NCI-H2171 (cell line): ENCODE measurements at places on chromosomes 2 and 18.

DNA sequence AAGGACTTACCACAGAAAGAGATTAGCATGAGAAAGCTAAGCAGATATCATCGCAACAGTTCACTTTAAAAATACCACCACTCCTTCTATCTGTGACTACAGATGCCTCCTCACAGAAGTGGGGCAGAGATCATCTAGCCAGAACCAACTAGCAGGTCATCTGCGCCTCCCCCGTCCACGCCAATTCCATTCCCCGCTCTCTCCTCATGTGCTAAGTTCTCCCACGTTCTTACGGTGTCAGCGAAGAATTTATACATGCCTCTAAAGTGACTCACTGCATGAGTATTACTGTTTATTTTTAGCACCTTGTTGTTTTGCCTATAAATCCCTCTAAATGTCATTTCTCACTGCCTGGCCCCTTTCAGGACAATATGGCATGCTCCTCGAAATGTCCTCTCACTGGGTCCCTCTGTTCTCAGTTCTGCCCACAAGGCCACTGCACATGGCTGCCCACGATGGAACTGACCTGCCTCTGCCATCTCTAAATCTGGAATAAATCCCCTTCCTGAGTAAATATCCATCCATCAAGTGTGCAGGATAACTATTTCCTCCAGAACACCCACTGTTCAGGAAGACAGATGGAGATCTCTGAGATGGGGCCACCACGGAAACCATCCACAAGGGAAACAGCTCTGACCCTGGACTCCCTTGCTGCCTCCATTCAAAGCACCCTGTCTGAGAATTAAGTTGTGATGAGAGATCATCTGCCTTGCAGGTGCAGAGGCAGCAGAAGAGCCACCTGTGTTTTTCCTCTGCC lies 137.7 kb downstream of the IRS1 start:
- no peak for DNase-seq

DNA sequence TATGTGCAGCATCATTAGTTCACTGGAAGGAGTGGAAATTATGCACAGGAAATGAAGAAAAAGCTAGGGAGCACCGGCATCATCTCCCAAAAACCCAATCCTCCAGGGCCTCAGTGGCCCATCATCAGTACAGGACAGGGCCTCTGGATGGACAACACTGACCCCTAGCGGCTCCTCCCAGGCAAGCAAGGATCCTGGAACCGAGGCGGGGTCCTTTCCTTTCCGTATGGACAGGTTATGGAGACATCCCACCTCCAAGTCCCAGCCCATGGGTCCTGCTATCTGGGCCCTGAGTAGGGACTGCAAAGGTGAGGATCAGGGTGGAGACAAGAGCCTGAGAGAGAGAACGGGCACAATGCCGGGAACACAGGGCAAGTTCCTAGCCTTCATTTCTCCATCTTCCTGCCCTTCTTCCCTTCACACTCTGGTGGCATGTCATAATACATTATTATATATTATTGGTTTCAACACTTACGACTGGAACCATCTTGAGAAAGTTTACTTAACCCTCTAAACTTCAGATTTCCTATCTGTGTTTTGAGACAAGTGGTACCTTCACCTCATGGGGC lies 68.2 kb downstream of the ZNF516 start:
- DNase-seq, result no peak

DNA sequence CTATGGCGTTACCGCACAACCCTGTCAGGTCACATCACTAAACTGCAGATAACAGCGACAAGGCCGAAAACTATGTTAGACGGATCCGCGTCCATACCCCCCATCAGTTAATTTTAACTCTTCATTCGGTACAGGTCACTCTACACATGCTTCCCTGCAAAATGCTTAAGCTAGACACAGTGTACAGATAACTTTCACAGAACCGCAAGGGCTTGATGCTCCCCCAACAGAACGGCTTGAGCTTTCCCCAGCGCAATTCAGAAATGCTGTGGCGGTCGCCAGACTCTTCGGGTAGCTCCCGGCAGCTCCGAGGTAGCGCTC lies 283 bp upstream of the RBBP8 start:
- no peak for DNase-seq

DNA sequence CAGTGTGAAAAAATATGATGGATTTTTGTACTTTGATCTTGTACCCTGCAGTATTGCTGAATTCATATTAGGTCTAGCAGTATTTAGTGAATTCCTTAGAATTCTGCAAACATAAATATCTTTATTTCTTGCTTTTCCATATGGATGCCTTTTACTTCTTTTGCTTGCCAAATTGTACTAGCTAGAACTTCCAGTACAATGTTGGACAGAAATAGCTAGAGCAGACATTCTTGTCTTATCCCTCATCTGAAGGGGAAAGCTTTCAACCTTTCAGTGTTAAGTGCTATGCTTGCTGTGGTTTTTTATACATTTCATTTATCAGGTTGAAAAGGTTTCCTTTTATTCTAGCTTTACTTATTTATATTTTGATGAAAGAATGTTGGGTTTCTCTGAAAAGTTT lies 1321.9 kb upstream of the CHAC2 start:
- no peak for DNase-seq

- no peak for DNase-seq
These were observed 65.4 kb upstream of the TUBA3E start for GRCh38 chr2:130263606-130264005.

GRCh38 chr2:75788902-75789301 lies 78.2 kb upstream of the GCFC2 start:
- no peak for DNase-seq

- DNase-seq, result no peak
These were observed 258.1 kb downstream of the NAPG start for GRCh38 chr18:10783941-10784340.

DNA sequence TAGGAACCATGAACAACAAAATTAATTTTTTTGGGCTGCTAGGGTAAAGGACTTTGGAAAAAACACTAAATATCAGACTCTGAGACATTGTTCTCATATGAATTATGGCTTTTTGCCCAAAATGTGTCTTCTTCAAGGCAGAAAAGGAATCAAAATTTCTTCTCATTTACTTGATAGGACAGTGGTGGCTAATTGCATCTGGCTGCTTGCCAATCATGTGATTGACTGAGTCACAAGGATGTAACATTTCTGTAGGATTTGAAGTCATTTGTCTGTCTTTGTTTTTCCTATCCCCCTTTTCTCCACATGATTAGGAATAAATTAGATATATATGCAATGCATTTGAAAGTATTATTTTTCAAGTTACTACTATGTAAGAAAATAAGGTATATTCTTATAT lies 130.2 kb downstream of the SLC4A10 start:
- no peak for DNase-seq

- DNase-seq, result no peak
These were observed 713.7 kb downstream of the DSC3 start for GRCh38 chr18:30328839-30329238.

- DNase-seq, result no peak
These were observed 55.1 kb downstream of the AOX1 start for GRCh38 chr2:200640901-200641300.

- no peak for DNase-seq
These were observed 352.7 kb upstream of the CDH20 start for GRCh38 chr18:60980422-60981005.

- no peak for DNase-seq
These were observed 521.0 kb upstream of the MYT1L start for GRCh38 chr2:2851806-2852777.

GRCh38 chr2:199378948-199379650 lies 78.6 kb downstream of the SATB2 start:
- no peak for DNase-seq

GRCh38 chr2:200496696-200497095 lies 13.2 kb downstream of the KCTD18 start:
- no peak for DNase-seq

GRCh38 chr2:146481629-146482028 lies 1363.2 kb upstream of the ACVR2A start:
- no peak for DNase-seq

- DNase-seq, result no peak
These were observed 11.2 kb downstream of the AOX1 start for GRCh38 chr2:200596774-200597570.

- DNase-seq, result no peak
These were observed 110.7 kb downstream of the LYPD1 start for GRCh38 chr2:132559326-132559725.

GRCh38 chr2:232798187-232798586 lies 21.8 kb upstream of the KCNJ13 start:
- DNase-seq, result no peak

- DNase-seq, result no peak
These were observed 26.6 kb downstream of the TMEM18 start for GRCh38 chr2:650343-651310.

DNA sequence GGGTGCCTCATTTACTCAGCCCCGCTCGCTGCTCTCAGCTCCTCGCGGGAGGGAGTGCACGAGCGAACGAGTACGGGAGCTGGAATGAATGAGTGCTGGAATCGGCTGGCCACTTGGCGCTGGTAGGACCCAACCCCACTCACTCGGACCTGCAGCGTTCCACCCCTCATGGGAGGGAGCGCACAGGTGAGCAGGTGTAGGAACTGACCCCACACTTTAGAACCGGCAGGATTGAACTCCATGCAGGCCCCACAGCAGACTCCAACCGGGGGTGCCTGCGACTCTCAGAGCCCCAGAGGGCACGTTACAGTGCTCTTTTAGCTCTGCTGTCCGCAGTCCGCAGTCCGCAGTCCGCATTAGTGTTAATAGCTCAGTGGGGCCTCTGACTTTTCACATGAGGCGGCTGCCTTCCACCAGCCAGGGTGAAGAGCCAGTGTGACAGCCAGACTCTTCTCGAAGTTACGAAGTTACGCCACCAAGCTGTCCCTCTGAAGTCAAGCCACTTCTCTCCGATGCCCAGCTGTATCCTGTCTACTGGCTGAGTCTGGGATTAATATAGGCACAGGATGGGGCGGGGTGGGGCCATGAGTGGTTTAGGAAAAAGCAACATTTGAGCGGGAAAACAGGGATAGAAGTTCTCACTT lies 102.7 kb upstream of the ARHGAP15 start:
- DNase-seq, result no peak

- DNase-seq, result no peak
These were observed 562.6 kb downstream of the SPAG16 start for GRCh38 chr2:213846856-213847255.

- no peak for DNase-seq
These were observed 133.8 kb upstream of the NRXN1 start for GRCh38 chr2:51165534-51166260.

DNA sequence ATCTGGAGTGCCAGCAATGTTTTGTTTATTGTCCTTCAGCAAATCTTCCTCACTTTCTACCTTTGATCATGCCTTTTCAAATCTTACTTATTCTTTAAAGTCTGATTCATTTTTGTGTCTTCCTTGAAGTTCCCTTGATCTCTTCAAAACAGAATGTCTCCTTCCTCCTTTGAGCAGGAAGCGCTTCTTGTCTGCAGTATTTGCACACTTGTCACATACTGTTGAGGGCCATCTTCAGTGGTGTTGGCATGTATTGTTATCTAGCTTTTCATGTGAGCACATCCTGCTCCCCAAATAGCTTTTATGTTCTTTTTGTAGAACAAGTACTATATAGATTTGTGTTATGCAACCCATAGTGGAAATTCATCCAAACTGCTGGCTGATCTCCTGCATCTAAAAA lies 5.9 kb upstream of the CERS6 start:
- DNase-seq, result no peak

GRCh38 chr2:229335877-229336346 lies 64.8 kb upstream of the PID1 start:
- no peak for DNase-seq

- no peak for DNase-seq
These were observed 49.8 kb upstream of the TNP1 start for GRCh38 chr2:216909541-216910210.

DNA sequence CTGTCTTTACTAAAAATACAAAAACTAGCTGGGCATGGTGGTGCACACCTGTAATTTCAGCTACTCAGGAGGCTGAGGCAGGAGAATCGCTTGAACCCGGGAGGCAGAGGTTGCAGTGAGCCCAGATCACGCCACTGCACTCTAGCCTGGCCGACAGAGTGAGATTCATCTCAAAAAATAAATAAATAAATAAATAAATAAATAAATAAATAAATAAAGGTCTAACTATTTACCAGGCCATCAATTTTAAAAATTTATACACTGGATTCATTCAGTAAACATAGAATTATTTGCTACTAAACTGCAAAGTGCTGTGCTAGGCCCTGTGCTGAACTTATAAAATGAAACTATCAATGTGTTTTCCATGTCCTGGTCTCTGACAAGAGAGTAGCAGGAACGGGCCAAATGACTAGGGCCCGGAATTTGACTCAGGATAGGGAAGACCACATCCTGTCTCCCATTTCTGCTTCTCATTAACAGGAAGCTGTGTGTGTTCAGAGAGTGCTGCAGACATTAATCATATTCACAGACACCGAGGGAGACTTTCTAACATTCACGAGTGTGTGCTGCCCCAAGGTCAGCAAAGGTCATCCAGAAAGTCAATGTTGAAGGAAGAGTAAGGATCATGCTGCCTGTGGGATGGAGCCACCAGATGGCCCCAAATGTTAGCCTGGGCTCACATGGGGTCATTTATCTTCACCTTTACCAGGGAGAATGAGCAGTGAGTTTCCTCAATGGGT lies 95.8 kb downstream of the SPP2 start:
- DNase-seq, result no peak

DNA sequence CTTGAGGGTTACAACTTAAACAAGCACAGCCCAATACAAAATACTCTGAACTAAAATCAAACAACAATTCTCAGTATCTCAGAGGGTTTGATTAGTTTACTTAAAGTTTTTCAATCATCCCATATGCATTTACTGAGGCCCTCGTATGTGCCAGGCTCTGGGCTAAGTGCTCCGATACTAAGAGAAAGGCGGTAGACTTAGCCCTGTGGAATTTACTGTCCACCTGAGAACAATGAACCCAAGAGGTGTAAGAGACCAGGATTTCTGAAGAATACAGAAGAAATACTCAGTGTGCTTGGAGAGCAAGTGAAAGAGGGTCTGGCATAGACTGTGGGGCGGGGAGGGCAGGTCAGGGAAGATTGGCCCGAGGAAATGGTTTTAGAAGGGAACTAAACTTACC lies 25.1 kb upstream of the SCYGR1 start:
- DNase-seq, result no peak

- no peak for DNase-seq
These were observed 215.9 kb downstream of the SP3 start for GRCh38 chr2:173749315-173749714.

GRCh38 chr18:23283916-23284430 lies 148.7 kb downstream of the CABLES1 start:
- no peak for DNase-seq

DNA sequence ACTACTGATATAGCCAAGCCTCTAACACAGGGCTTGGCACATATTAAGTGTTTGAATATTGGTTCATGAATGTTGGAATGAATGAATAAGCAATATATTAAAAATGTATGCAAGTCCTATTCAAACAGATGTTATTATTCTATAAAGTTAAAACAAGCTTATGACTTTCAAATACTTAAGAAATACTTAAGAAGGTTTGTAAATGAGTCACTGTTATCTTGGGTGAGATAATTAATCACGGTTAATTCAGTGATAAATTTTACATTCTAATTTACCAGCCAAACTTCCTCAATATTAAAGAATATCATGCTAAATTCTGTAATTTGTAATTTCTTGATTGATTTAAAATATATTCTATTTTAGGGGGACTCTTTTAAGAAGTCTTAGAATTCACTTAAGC lies 74.8 kb downstream of the RBMS1 start:
- no peak for DNase-seq

GRCh38 chr2:168736649-168737445 lies 65.6 kb upstream of the NOSTRIN start:
- DNase-seq, result no peak
